CD4-positive, alpha-beta T cell (primary cell): ENCODE measurements at places on chromosomes 16 and 17.

DNA sequence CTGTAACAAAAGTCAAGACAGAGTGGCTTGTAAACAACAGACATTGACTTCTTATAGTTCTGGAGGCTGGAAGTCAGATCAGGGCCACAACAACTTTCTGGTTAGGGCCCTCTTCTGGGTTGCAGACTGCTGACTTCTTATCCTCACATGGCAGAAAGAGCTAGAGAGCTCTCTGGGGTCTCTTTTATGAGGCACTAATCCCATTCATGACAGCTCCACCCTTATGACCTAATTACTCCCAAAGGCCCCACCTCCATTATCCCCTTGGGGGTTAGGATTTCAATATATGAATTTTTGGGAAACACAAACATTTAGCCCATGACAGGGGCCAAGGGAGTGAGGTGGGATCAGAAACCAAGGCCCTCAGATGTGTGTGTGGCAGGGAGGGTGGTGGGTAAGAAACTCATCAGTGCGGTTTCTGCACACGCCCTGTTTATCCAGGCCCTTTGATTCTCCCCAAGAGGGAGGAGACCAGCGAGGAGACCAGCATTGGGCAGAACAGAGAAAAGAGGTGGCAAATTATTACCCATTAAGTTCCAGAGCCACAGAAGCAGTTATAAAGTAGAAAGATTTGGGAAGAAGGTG lies 74.8 kb downstream of the UTP18 start:
- no peak for DNase-seq

- no peak for DNase-seq
Measured at GRCh38 chr17:66665194-66665593, 169.7 kb upstream of the CACNG5 start.

DNA sequence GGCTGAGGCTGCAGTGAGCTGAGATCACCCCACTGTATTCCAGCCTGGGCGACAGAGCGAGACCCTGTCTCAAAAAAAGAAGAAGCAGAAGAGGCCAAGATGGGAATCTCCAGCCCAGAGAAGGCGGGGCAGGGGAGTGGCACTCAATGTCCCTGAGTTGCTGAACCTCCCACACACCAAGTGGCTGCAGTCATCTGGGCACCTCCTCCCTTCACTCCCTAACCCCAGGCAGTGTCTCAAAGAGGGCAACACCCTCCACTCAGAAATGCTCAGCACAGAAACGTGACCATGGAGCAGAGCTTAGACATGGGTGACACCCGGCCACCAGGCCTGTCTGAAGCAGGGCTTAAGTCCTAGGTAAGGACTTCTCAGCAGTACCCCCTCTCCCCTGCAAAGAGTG lies 36.3 kb upstream of the BCAR1 start:
- no peak for DNase-seq

DNA sequence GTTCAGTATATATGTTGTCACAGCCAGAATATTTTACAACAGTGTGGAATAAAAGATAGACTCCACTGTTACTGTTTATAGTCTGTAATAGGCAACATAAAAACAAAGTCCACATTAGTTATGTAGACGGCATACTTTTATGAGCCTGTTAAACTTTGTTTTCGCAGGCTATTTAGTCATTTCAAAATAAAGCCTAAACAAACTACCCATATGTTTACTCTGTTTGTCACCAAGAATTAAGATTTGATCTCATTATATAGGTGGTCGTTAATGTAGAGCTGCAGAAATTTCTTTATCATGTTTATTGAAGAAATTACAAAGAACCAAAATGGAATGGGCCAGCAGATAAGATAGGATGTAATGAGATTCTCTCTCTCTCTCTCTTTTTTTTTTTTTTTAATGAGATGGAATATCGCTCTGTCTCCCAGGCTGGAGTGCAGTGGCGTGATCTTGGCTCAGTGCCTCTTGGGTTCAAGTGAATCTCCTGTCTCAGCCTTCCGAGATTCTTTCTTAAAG lies 943.8 kb upstream of the SOX9 start:
- DNase-seq = no peak

GRCh38 chr17:53092072-53092471 lies 730.7 kb upstream of the KIF2B start:
- DNase-seq = no peak

- no peak for DNase-seq
Measured at GRCh38 chr17:45313421-45313771, 3.4 kb downstream of the MAP3K14 start.

DNA sequence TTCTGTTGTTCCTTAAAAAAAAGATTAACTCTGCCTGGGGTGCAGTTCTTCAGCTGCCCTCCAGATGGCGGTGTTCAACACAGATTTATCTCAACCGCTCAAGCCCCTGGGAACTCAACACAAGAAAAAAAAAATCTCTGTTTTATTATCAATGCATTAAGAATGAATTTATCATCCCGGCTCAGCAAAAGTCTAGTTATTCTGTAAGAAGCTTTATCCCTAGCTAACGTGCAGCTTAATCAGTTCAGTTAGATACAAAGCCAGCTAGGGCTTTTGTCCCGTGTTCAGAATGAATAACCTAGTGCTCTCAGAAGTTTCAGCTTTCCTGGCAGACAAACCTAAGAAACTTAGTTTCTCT lies 475.9 kb upstream of the CCL2 start:
- peak; percentile 37 for DNase-seq
